ENCODE measurements at places on chromosomes 6 and 20.

- no peak for DNase-seq
Measured at GRCh38 chr20:63179687-63180568, 36.0 kb downstream of the YTHDF1 start.

DNA sequence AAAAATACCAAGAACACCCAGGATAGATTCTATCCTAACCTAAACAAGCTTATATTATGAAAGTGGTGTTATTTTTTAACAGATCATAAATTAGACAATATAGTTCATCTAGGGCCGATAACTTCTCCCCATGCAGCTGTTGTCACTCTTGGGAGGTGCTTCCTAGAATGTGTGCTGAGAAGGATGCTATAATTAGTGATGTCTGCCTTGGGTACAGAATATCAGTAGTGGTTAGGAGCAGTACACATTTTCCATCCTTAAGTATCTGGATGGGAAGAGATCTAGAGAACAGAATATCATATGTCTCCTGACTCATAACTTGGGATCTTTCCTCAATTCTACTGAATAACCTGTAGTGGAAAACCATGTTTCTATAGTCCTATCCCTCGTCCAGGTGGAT, 214.5 kb downstream of the BCKDHB start:
- DNase-seq: no peak

GRCh38 chr6:66421570-66421969, 714.5 kb upstream of the EYS start:
- no peak for DNase-seq

DNA sequence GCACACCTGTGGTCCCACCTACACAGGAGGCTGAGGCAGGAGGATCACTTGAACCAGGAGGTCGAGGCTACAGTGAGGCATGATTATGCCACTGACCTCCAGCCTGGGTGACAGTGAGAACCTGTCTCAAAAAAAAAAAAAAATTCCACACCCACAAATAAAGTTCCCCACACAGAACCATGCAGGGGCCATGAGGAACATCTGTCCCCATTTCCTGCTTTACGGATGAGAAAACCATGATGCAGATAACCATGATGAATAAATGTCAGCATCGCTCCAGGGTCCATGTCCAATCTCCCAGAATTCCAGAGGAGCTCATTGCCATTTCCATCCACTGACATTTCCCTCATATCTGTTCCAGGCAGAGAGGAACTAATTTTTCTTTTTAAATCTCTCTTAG, 16.9 kb upstream of the AGPAT4 start:
- DNase-seq: no peak

GRCh38 chr20:38893056-38893564, 33.1 kb upstream of the FAM83D start:
- DNase-seq: no peak

GRCh38 chr20:19045371-19045770, 167.1 kb upstream of the SLC24A3 start:
- DNase-seq: no peak

All from NCI-H1105 treated with DMSO at 0.1 percent for 48 hours (cell line).